Thyroid gland (tissue), 4 donors: ENCODE measurements at places on chromosomes 5 and 9. TPM values are rescaled to one million over a fixed set of nuclear protein-coding genes. Genes with fewer than 3 reads are reported as not detected.

- H3K4me1 ChIP-seq: no peaks in the 10 kb centered on the region
- no peak for DNase-seq
Observed at GRCh38 chr5:160702934-160703333, 149.1 kb downstream of the ATP10B start.

DNA sequence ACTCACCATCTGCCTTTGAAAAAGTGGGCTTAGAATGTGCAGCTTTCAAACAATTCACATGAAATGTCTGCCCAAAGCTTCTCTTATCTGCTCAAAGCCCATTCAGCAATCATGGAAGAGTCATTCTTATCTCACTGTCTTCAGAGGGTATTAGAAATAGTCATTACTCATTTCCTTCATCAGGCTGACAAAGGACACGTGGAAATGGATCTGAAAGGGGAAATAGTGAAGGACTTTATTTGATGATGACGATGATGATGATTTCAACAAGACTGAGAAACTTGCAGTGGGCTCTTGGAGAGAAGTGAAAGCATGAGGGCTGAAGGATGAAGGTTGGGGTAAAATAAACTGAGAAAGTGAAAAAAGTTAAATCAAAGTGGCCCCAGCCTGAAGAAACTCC is 194.3 kb downstream of the SMARCA2 start:
- DNase-seq: no peak
- no peaks in the 10 kb centered on the region for H3K36me3 ChIP-seq
- H3K4me3 ChIP-seq: no peak overlapping the region
- no peaks in the 10 kb centered on the region for H3K4me1 ChIP-seq
- no peak overlapping the region for H3K27ac ChIP-seq
- no peaks in the 10 kb centered on the region for H3K27me3 ChIP-seq

- H3K36me3 ChIP-seq: no peaks in the 10 kb centered on the region
- no peak overlapping the region for H3K27ac ChIP-seq
- no peaks in the 10 kb centered on the region for H3K27me3 ChIP-seq
- no peaks in the 10 kb centered on the region for H3K4me1 ChIP-seq
Observed at GRCh38 chr5:14794583-14795230, 76.9 kb downstream of the ANKH start.

DNA sequence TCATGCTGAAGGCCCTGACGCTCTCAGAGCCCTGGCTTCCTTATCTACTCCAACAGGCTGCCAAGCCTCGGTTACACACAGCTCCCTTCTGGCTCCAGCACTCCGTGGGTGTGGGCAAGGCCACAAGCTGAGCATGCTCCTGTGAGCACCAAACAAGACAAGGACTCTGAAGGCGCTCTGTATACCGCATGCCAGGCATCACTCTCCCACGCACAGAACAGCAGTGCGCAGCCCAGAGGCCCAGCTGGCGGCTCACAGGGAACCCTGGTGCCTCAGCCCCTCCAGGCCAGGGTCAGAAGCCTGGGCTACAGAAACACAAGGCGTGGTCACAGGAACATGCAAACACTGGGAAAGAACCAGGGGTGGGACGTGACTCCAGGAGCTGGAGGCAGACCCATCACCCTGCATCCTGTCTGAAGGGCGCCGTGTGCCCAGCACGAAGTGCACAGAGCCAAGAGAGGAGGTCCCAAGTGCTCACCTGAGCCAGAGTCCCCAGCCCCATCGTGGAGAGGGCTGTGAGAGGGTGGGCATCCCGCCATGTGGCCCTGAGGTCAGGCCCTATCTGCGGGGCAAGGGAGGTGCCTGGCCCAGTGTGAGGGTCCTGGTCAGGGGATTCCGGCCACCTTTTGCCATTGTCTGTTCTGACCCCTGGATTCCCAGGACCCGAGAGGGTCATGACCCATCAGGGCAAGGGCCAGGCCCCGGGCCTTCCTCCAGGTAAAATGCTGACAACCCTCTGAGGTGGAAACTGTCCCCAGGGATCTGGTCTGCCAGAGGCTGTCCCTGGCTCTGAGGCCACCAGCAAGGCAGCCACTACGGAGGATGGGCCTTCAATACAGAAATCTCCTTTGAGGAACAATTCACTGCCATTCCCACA is 54.7 kb downstream of the COL23A1 start:
- no peaks in the 10 kb centered on the region for H3K36me3 ChIP-seq
- peak; percentile 89 for DNase-seq
- H3K27me3 ChIP-seq: no peaks in the 10 kb centered on the region

GRCh38 chr5:36521838-36522745 is 84.3 kb upstream of the SLC1A3 start:
- DNase-seq: peak; percentile 61
- H3K4me3 ChIP-seq: no peak overlapping the region
- peaks cover 8% of the 10 kb centered on the region for H3K4me1 ChIP-seq
- H3K27ac ChIP-seq: no peak overlapping the region
- H3K27me3 ChIP-seq: no peaks in the 10 kb centered on the region

DNA sequence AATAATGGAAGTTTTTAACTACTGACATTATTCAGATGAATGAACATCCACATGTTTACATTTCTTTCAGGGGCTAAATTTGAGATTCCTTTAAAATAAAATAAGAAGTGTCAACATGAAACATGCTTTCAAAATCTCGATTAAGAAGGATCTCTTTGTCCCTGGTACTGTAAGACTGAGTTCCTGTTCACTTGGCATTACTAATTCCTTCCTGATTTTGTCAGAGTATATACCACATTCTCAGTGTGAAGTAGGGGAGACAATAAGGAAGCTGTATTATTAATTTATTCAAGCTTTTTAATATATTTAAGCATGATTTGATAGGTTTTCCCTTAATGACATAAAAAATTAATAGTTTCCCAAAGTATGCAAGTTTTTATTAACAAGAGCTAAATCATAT is 81.5 kb upstream of the GRHPR start:
- no peaks in the 10 kb centered on the region for H3K4me1 ChIP-seq
- DNase-seq: no peak
- no peak overlapping the region for H3K27ac ChIP-seq
- no peak overlapping the region for H3K4me3 ChIP-seq
- no peaks in the 10 kb centered on the region for H3K36me3 ChIP-seq
- H3K27me3 ChIP-seq: no peaks in the 10 kb centered on the region

- no peak overlapping the region for H3K27ac ChIP-seq
- H3K27me3 ChIP-seq: no peaks in the 10 kb centered on the region
- H3K4me1 ChIP-seq: no peaks in the 10 kb centered on the region
- no peak for DNase-seq
Observed at GRCh38 chr5:154419236-154419635, 26.6 kb upstream of the SAP30L start.

- peaks cover 11% of the 10 kb centered on the region for H3K4me1 ChIP-seq
- no peak overlapping the region for H3K27ac ChIP-seq
- no peak overlapping the region for H3K4me3 ChIP-seq
- H3K36me3 ChIP-seq: no peaks in the 10 kb centered on the region
- no peak for DNase-seq
Observed at GRCh38 chr5:69494452-69494851, 1.9 kb downstream of the OCLN start.

GRCh38 chr5:68729678-68730077 is 364.1 kb upstream of the SLC30A5 start:
- H3K27me3 ChIP-seq: no peaks in the 10 kb centered on the region
- no peaks in the 10 kb centered on the region for H3K36me3 ChIP-seq
- H3K4me1 ChIP-seq: no peaks in the 10 kb centered on the region
- no peak overlapping the region for H3K27ac ChIP-seq
- no peak for DNase-seq
- no peak overlapping the region for H3K4me3 ChIP-seq

DNA sequence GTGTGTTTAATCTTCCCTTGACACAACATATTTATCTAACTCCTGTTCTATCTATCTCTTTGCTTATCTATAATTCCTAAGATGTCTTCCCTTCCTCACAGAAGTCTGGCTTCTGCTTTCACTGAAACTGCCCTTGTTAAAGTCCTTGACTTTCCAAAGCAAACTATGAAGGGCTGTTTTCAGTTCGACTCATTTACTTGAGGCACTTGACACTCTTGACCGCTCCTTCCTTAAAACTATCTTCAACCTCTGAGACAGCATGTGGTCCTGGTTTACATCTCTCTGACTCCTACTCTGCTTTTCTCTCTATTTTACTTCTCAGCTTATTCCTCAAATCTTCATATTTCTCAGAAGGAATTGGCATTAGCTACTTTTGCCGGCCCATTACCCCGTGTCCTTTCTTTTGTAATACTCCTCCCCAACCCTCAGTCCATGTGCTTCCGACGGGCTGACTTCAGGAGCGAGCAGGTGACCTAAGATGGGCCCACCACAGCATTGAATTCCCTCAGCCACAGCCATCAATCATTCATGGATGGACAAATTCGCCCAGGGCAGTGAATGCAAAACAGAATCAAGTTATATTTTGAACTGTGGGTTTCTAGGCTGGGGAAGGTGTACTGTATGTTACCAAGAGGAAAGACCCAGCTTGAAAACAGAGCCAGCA is 1089.2 kb downstream of the PTPRD start:
- no peaks in the 10 kb centered on the region for H3K36me3 ChIP-seq
- H3K4me1 ChIP-seq: peaks cover 14% of the 10 kb centered on the region
- H3K27me3 ChIP-seq: no peaks in the 10 kb centered on the region
- H3K27ac ChIP-seq: no peak overlapping the region
- no peak overlapping the region for H3K4me3 ChIP-seq

- no peak for DNase-seq
- no peaks in the 10 kb centered on the region for H3K36me3 ChIP-seq
- no peak overlapping the region for H3K27ac ChIP-seq
- H3K4me3 ChIP-seq: no peak overlapping the region
- H3K27me3 ChIP-seq: no peaks in the 10 kb centered on the region
Observed at GRCh38 chr9:137493364-137494103, 34.4 kb upstream of the NSMF start.

DNA sequence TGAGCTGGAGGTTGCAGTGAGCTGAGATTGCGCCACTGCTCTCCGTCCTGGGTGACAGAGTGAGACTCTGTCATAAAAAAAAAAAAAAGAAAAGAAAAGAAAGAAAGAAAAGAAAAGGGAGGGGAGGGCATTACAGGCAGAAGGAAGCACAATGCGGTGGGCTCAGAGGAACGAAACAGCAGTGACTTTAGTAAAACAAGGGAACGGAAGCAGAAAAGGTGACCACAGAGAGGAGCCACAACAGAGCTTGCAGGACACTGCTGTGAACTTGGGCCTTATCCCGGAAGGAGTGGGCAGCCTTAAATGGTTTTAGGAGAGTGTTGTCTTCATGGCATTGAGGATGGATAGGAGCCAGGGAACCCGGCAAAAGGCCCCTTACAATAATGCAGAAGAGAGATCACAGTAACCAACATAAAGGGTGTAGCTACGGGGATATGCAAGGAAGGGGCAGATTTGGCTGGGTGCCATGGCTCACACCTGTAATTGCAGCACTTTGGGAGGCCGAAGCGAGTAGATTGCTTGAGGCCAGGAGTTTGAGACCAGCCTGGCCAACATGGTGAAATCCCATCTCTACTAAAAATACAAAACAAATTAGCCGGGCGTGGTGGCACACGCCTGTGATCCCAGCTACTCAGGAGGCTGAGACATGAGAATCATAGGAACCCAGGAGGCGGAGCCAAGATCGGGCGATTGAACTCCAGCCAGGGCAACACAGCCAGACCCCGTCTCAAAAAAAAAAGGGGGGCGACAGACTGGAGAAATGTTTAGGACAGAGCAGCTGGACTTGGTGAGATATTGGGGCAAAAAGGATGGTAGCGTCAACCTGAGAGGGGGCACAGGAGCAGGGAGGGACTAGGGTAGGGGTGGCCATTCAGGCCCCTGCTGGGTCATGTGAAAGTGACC is 83.9 kb upstream of the ZBTB43 start:
- H3K27ac ChIP-seq: peak overlapping the region; percentile 82
- H3K4me3 ChIP-seq: no peak overlapping the region
- H3K4me1 ChIP-seq: peaks cover 16% of the 10 kb centered on the region
- H3K27me3 ChIP-seq: no peaks in the 10 kb centered on the region
- no peak for DNase-seq

GRCh38 chr9:73200694-73201452 is 49.2 kb downstream of the ANXA1 start:
- H3K4me1 ChIP-seq: no peaks in the 10 kb centered on the region
- H3K4me3 ChIP-seq: no peak overlapping the region
- H3K27ac ChIP-seq: no peak overlapping the region
- H3K27me3 ChIP-seq: no peaks in the 10 kb centered on the region

GRCh38 chr5:135439231-135440205 is 7.6 kb downstream of the DCANP1 start:
- no peak overlapping the region for H3K4me3 ChIP-seq
- no peaks in the 10 kb centered on the region for H3K27me3 ChIP-seq
- no peaks in the 10 kb centered on the region for H3K36me3 ChIP-seq
- H3K27ac ChIP-seq: no peak overlapping the region

GRCh38 chr5:159915904-159916840 is at the start of gene ADRA1B:
Gene ADRA1B, plus strand, starts transcription at chr5:159916482. Its CDS starts 424 bp downstream, at chr5:159916906.
- peaks cover 11% of the 10 kb centered on the region for H3K4me1 ChIP-seq
- no peak within 1 kb of the TSS for H3K27ac ChIP-seq
- H3K4me3 ChIP-seq: no peak within 1 kb of the TSS
- H3K36me3 ChIP-seq: no peaks in the 10 kb centered on the region
- peak; percentile 80 for DNase-seq

DNA sequence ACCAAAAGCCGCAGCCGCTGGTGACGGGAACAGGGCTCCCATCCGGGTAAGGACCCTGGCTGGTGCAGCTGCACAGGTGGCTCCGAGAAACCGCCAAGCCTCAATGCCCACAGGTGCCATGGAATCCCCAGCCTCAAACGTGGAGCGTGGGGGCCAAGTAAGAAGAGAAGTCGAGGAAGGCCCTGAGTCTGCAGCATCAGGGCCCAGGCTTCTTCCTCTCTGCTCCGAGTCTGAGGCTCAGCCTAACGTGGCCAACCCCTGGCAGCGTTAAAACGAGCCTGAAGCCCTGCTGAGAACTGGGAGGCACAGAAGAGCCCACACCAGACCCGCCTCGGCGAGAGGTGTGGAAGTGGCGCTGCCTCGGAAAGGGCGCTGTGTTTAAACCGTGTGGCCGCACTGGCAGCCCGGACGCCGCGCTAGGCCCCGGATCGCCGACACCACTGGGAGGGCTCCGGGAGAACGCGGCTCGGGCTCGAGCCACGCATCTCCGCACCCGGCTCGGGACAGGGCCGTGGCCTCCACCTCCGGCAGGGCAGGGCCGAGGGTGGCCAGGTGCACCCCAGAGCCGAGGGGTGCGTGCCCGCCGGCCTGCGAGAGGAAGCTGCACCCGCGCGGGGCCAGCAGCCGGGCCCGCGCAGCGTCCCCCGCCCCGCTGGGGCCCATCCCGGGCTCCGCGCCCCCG is 730 bp downstream of the ZMYND19 start:
- H3K4me3 ChIP-seq: peak overlapping the region; percentile 46
- DNase-seq: no peak
- H3K27me3 ChIP-seq: no peaks in the 10 kb centered on the region
- peaks cover 8% of the 10 kb centered on the region for H3K36me3 ChIP-seq
- no peak overlapping the region for H3K27ac ChIP-seq

DNA sequence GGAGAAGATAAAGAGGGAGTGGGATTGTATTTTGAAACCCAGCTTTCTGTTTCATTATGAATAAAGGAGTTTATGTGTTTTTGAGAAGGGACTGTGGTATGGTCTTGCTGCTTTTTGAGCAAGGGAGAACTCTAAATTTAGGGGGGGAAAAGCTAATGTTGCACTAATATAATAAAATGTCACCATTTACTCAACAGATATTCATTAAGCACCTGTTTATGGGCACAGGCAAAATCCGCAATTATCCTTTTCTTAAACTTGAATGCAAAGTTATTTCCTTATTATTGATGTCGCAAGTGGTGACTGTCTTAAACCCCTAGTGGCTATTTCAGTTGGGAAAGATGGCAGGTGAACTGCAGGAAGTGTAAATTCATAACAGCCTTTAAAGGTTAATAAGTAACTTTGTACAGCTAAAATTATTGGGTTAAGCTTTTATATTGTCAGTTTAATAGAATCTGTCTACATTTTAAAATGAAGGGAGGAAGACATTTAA is 1.5 kb downstream of the CDC42SE2 start:
- peaks cover 34% of the 10 kb centered on the region for H3K4me1 ChIP-seq
- H3K36me3 ChIP-seq: no peaks in the 10 kb centered on the region

Gene NPDC1
- total RNA-seq: 41.4 TPM

Gene TRIM7
- total RNA-seq: 12.6 TPM

Gene CAMSAP1
- 23.4 TPM for total RNA-seq

Gene MARCOL
- not detected for total RNA-seq

Gene CARTPT
- not detected for total RNA-seq

Gene CCNJL
- 10.1 TPM for total RNA-seq

Gene PCDHB12
- total RNA-seq: 2.3 TPM

Gene C9orf50
- not detected for total RNA-seq
